Stimulated activated CD8-positive, alpha-beta memory T cell treated with anti-CD3 and anti-CD28 coated beads, Interleukin-4, amount 100 ng/mL, for 4 hours (primary cell): ENCODE measurements at places on chromosomes 4 and X.
A peak's percentile ranks its signal among the peaks of the same experiment; 100 is the strongest.

DNA sequence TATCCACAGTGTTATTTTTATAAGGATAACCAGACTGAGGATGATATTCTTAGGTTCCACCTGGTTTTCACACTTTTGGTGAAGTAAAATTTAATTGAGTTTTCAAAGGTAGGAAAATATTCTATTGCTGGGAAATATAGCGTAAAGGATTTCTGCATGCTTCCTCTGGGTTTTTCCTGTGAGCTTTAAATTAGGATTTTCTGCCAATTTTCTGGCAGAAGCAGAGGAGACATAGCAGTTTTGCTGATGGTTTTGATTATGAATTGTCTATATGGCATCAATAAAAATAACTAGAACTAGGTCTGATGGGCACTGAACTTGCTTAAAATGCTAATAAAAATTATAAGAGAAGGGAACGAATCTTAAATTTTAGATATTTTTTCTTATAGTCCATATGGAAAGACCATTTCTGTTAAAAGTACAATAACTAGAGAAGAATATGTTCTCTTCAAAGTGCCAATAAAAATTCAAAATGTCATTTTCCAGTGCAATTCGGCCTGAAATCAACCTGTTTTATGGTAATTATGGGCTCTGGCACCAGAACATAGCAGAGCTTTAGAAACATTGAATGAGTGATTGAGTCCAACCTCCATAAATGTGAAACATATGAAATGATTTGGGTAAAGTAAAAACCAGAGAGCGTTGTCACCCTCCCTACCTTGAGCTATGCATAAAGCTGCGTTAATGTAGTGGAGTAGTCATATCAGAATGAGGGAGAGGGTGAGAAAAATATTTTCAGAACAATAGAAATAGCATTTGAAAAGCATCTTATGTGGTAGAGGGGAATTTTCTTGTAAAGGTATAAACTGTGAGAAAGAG lies 279.7 kb downstream of the SPRY1 start:
- no peak for DNase-seq

- no peak for DNase-seq
Observed at GRCh38 chr4:172815499-172816164, 353.0 kb upstream of the GALNT7 start.

DNA sequence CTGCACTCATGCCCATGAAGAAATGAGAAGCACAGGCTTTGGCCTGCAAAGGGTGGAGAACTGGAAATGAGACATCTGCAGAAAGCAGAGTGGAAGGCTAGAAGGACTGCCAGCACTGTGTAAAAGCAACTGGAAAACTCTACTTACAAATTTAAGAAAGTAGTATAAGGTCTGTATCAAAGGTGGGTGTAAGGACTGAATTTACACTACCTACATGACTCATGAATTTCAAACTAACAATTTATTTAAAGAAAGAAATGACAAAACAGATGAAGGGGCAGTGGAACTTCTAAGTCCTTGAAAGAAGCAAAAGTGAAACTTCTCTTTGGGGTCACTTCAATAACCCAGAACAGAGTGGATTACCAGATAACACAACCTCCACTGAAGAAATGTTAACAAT lies 71.2 kb downstream of the SLC10A7 start:
- DNase-seq: no peak

- no peak for DNase-seq
Observed at GRCh38 chr4:140222171-140222570, 68.2 kb upstream of the MAML3 start.

GRCh38 chr4:26088433-26088928 lies 174.5 kb downstream of the SMIM20 start:
- no peak for DNase-seq

- no peak for DNase-seq
Observed at GRCh38 chrX:68932611-68933010, 103.8 kb downstream of the EFNB1 start.

GRCh38 chrX:19846995-19847790 lies 40.2 kb downstream of the SH3KBP1 start:
- no peak for DNase-seq

DNA sequence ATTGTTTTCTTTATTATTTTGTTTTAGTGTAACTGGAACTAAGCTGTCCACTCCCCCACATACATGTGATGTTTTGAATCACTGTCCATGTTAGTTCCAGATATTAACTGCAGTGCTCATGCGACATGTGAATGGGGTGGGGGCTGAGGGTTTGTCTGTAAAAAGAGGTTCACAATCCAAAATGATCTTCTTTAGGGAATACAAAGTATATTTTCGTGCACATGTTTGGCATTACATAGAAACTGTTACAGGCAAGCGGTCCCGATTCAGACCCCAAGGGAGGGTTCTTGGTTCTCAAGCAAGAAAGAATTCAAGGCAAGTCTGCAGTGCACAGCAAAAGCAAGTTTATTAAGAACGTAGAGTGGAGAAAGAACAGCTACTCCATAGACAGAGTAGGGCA lies 296.5 kb upstream of the CLNK start:
- no peak for DNase-seq

DNA sequence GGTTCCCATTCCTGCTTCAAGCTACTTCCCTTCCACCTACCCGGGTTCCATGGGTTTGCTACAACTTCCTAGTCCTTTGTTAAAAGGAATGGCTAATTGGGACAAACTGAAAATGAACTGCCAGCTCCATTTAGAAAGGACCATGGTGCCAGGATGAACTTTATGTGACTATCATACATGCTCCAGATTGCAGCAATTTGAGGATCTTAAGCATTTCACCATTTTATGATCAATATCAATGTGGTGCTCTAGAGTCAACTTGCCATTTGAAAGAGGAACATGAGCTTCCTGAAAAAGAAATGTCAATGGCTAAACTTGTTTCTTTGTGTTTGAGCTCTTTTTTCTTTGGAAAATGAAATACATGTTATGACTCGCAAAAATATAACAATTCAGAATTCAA lies 92.7 kb upstream of the IL15 start:
- no peak for DNase-seq

DNA sequence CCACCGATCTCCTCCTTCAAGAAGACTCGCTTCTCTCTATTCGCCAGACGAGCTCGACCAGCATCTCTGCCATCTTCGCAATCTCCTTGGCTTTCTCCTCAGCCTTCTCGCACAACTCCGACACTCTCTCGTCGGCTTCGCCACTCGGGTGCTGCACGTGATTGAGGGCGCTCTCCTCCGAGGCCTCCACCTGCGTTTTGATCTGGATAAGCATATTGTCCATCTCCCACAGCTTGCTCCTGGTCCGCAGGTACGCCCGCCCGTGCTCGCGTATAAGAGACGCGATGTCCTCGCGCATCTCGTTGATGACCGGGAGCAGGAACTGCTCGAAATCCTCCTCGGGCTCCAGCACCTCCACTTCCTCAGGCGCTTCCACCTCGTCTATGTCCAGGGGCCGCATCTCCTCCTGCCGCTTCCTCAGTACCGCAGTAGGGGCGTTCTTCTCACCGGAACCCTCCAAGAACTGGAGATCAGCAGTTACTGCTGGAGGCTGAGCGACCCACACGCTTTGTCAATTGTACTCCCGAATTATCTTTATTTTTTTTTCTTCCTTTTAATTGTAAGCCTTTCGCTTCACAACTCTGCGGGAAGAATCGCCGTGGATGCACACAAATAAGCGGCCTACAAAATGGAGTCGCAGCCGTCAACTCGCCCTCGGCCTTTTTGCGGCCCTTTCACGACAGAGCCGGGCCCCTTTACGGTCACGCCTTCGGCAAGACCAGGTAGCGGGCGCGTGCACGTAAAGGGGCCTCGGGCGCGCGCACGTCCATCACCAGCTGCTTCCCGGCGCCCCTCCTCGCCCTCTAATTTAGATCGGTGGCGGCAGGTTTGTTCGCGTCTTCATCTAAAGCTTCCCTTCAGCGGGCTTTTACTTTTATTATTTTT lies at the start of gene MRFAP1L1:
TSS of gene MRFAP1L1 (minus strand) at position 636 of the 885 bp plus-strand sequence. CDS start at position 400, 236 bp downstream.
- peak; percentile 90 for DNase-seq

GRCh38 chr4:158670975-158671664 lies 567 bp downstream of the C4orf46 start:
- peak; percentile 20 for DNase-seq

- DNase-seq: no peak
Observed at GRCh38 chrX:54564936-54565335, 34.9 kb downstream of the GNL3L start.

DNA sequence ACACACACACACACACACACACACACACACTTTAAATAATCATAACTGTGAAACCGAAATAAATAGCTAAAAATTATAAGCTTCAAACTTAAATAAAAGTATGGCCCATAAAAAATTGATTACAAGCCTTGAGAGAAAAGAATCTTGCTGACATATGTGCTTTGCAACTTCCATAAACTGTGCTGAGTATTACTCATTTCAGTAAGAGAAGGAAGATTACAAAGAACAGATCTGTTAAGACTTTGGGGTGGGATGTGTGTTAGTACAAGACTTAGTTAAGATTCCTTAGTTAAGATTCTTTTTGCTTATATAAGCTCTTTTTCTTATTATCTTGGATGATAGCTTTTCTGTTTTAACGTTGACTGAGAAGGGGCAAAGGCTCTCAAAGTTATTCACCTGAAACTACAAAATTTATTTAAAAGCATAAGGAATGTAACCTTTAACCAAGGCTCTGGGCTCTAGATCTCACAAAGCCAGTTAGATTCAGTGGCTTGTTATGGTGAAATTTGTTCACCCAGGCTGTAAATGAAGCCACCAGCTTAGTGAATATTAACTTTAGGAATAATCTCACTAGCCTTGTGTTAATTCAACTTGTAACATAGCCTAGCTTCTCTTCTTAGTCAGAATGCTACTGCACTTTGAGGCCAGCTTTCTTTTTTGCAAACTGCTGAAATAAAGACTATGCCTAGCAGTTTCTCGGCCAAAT lies 58.2 kb downstream of the ARSJ start:
- DNase-seq: no peak

GRCh38 chrX:109672239-109672638 lies 47.3 kb upstream of the KCNE5 start:
- DNase-seq: no peak

GRCh38 chr4:4559596-4559995 lies 17.7 kb upstream of the STX18 start:
- DNase-seq: no peak

- DNase-seq: no peak
Observed at GRCh38 chr4:130403221-130403620, 1307.3 kb downstream of the C4orf33 start.

- no peak for DNase-seq
Observed at GRCh38 chrX:112731793-112732192, 52.1 kb upstream of the LHFPL1 start.

- no peak for DNase-seq
Observed at GRCh38 chrX:72358313-72358712, 52.6 kb upstream of the CITED1 start.

GRCh38 chr4:5752376-5753184 lies 41.6 kb downstream of the EVC start:
- no peak for DNase-seq

GRCh38 chr4:128349921-128350320 lies 62.3 kb upstream of the PGRMC2 start:
- no peak for DNase-seq

DNA sequence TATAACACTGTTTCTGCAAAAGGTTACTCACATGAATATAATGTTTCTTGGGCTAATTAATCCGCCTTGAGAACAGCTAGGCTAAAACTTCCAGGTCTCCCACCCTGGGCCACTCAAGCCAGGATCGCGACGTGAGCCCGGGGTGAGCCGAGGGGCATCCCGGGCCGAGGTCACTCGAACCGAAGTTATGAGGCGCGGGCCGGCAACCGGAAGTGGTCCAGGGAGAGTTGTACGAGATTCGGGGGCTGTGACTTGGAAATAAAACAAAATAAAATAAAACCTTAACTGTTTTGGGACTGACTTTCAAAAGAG lies 317 bp downstream of the CMC4 start:
- DNase-seq: no peak

DNA sequence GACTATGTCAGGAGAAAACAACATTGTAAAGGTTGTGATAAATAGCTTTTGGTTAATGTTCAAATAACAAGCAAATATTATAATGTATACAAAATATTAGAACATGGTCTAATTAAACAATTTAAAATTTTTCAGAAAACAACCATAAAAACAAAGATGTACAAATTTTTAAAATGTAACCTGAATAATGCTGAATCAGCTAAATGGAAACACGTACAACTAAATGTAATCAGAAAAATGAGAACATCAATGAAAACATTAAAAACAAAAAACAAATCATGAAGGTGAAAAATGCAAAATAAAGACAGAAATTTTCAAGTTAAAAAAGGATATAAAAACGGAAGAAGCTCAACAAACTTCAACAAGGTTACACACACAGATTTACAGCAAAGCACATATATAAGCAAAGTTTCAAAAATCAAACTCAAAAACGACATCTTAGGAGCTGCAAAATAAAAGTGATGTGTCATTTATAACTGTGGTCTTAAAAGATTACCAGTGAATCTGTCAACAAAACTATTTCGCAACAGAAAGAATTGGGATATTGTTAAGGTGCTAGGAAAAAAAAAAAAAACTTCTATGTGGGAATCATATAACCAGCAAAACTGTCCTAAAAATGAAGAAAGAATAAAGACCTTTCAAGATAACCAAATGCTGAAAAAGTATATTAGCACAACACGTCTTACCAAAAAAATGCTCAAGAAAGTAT lies 31.8 kb downstream of the ZNF732 start:
- DNase-seq: no peak

GRCh38 chr4:80431203-80431965 lies 95.9 kb downstream of the CFAP299 start:
- DNase-seq: no peak

DNA sequence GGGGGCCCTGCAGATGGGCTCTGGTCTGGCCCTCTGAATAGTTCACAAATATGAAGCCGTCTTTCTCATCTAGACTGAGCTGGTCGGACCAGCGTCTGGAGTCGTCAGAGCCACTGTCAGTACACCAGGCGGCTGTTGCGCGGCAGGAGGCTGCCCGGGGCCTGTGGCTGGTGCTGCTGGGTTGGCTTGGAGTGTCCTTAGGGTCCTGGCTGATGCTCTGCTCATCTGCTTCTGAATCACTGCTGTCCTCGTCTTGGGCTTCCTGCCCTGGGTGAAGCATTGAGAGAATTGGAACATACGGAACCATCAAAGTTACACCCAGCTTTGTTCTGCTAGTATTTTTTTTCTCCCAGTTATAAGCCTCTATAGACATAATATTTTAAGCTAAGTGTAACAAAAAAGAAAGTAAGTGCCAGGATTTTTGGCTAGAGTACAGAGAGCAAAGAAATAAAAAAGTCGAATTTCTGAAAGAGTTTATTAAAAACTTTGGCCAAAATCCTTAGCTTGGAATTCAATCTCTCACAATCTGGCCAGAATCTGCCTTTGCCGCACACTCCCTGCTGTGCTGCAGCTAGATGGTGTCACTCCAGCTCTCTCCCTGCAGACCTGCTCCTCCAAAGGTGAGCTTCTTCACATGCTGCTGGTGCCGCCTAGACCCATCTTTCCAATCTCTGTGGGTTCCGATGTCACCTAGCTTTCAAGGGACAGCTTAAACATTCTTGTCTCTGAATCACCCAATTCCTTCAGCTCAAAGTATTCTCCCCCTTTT lies 96.2 kb downstream of the CDS1 start:
- DNase-seq: no peak

GRCh38 chrX:79556800-79557199 lies 189.7 kb upstream of the ITM2A start:
- no peak for DNase-seq

GRCh38 chr4:101200561-101200960 lies 146.8 kb downstream of the PPP3CA start:
- no peak for DNase-seq
